ENCODE measurements at places on chromosomes 11 and 22.
A peak's percentile ranks its signal among the peaks of the same experiment; 100 is the strongest.

DNA sequence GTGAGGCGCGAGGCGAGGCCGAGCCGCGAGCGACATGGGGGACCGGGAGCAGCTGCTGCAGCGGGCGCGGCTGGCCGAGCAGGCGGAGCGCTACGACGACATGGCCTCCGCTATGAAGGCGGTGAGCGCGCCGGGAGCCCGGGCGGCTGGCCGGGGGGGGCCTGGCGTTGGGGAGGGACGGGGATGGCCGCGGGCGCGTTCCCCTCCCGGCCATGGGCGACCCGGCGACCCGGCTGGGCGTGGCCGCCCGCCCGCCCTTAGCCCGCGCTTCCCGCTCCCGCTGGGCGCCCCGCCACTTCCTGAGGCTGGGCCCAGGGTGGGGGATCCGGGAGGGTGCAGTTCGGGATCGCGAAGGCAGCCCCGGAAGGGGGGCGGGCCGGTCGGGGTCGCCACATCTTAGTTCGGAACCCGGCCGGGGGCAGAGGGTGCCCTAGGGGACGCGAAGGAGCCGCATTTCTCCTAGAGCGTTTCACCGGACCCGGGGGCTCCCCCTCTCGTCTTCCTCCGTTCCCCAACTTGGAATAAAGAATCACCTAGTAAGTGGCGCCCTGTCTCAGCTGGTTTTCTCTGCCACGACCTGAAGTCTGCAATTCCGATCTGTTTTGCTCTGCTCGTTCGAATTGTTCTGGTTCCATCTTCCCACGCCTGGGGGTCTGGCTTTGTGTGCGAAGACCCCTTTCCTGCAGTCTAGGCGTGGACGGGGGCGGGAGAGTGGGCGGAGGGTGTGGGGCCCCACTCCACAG is 536 bp downstream of the YWHAH start:
- DNase-seq = peak; percentile 75

GRCh38 chr22:41781507-41781906 is 19.0 kb upstream of the CCDC134 start:
- DNase-seq = no peak

DNA sequence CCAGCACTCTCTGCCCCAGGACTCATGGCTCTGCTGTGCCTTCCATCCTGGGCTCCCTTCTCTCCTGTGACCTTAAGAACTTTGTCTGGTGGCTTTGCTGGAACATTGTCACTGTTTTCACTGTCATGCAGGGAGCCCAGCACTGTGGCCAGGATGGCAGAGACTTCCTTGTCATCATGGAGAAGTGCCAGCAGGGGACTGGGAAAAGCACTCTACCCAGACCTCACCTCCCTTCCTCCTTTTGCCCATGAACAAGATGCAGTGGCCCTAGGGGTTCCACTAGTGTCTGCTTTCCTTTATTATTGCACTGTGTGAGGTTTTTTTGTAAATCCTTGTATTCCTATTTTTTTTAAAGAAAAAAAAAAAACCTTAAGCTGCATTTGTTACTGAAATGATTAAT is 2.9 kb upstream of the TTC36 start:
- DNase-seq = no peak

DNA sequence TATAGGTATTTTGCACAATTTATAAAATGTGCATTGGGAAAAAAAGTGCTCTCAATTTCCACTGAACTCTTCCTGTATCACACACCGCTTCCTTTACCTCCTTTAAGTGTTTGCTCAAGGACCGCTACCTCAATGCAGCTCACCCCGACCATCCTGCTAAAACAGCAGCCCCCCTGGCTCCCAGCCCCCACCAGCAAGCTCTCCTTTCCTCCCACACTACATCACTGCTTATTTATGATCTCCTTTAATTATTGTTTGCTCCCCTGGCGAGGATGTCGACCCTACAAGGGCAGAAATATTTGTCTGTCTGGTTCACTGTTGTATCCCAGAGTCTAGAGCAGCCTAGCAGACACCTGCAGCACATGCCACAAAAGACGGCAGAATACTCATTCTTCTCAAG is 10.0 kb downstream of the SHANK2 start:
- no peak for DNase-seq

DNA sequence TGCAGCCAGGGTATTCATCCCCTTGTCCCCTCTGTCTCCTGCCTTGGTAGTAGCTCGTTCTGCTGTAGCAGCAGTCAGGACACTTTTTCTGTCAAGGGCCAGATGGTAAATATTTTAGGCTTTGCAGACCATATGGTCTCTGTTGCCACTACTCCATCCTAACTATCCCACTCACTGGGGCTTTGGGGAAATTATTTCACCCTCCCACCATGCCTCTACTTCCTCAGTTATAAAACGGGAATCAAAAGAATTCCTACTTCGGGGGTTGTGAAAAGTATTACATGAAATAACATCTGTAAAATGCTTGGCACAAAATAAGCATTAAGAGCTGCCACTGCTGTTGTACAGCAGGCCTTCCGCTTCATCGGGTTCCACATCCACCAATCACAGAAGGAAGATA is 89.9 kb upstream of the LDLRAD3 start:
- DNase-seq = no peak

- no peak for DNase-seq
These were observed 1.9 kb upstream of the LTBP3 start for GRCh38 chr11:65559951-65560537.

DNA sequence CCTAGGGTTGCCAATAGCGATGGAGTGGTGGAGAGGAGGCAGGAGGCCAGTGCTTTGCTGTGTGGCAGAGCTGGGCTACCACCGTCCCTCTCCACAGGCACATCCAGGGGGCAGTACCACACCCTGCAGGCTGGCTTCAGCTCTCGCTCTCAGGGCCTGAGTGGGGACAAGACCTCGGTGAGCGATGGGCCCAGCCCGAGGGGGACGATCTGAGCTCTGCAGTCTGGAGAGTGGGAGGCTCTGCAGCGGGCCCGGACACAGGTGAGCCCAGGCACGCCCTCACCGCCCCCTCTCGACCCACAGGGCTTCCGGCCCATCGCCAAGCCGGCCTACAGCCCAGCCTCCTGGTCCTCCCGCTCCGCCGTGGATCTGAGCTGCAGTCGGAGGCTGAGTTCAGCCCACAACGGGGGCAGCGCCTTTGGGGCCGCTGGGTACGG is 2.5 kb downstream of the PKP3 start:
- no peak for DNase-seq

DNA sequence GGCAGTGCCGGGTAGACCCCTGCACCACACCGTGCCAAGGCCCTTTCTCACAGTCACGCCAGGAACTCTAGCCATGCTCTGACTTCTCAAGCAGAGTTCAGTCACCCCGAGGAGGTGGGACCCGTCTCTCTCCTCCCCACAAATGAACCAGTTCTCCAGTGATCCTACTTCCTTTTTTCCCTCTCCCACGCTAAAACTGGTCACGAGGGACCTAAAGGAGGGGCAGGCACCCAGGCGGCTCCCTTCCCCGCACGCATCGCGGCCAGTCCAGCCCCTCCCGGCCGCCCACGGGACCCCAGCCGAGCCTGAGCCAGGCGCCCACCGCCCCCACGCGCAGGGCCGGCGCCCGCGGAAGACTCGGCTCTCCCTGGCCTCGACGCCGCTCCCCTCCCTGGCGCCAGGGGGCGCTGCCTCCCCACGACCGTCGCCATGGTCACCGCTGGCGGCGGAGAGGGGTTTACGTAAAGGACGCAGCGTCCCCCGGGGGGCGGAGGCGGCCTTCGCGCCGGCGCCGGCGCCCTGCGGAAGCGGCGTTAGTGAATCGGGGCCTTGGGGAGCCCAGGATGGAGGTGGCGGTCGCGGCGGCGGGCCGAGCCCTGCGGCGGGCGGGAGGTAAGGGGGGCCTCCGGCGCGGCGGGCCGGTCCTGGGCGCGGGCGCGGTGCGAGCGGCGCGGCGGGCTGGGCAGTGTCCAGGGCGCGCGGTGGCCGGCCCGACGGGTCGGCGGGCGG is at the start of gene DAGLA:
Gene DAGLA, plus strand, starts transcription at position 499 of the 729 bp plus-strand sequence. CDS start 39,765 bp downstream, outside the sequence.
- peak; percentile 83 for DNase-seq

DNA sequence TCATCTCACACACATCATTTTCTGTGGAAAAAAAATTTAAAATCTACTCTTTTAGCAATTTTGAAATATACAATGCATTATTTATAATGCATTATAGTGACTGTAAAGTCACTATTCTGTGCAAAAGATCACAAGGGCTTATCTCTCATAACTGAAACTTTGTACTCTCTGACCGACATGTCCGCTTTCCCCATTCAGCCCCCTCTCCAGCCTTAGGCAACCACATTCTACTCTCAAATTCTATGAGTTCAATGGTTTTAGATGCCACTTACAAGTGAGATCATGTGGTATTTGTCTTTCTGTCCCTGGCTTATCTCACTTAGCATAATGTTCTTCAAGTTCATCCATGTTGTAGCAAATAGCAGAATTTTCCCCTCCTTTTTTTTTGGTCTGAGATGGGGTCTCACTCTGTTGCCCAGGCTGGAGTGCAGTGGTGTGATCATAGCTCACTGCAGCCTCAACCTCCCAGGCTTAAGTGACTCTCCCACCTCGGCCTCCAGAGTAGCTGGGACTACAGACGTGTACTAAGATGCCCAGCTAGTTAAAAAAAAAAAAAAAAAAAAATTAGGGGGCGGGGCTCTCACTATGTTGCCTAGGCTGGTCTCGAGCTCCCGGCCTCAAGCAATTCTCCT is 44.5 kb downstream of the SYN3 start:
- DNase-seq = no peak

DNA sequence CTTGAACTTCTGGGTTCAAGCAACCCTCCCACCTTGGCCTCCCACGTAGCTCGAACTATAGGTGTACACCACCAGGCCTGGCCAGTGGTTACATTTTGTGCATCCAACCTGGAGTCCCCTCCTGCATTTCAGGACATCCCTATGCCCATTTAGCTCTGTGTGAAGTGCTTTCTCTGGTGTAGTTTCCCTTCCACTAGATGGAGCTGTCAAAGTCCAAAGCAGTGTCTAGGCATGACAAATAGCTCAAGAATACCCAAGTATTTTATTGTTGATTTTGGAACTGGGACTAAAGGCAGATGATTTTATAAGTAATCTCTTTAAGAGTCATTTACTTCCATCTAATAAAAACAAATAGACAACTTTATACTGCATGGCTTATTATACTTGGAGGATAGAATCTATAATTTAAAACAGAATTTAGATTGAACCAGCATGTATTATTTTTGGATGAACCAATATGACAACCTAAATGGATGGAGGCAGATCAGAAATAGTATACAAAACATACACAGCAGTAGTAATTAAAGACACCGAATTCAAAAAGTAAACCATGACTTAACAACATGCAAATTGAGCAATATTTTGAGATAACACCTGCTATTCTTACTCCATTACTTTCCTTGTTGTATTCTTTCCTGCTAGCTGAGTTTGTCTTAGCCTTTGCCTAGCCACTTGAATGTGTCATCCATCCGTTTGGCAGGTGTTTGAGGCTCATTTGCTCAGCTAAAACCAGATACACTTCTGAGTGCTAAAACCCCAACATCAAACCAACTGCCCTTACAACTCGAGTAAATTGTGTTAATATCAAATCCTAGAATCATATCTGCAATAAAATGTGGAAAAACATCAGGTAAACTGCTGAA is 37.7 kb downstream of the EIF4ENIF1 start:
- DNase-seq = no peak

GRCh38 chr11:119912229-119912628 is 183.2 kb upstream of the NECTIN1 start:
- DNase-seq = peak; percentile 40

GRCh38 chr11:84501750-84502149 is 1125.4 kb downstream of the DLG2 start:
- DNase-seq = no peak
